ENCODE measurements at places on chromosomes 1 and 21. TPM values are rescaled to one million over a fixed set of nuclear protein-coding genes. Genes with fewer than 3 reads are reported as not detected.

The DHCR24 gene
- polyA plus RNA-seq = 75.0 TPM

The GJA8 gene
- polyA plus RNA-seq = not detected

The JAM2 gene
- 0.58 TPM for polyA plus RNA-seq

The ALDH9A1 gene
- 71.7 TPM for polyA plus RNA-seq

The CDC20 gene
- polyA plus RNA-seq = 58.4 TPM

The FCMR gene
- 0.56 TPM for polyA plus RNA-seq

- no peak for DNase-seq
These were observed 82.2 kb upstream of the DPT start for GRCh38 chr1:168811176-168811575.

- DNase-seq = no peak
These were observed 133.9 kb downstream of the PLXNA2 start for GRCh38 chr1:208110296-208110695.

GRCh38 chr1:220124542-220124941 lies 30.6 kb downstream of the IARS2 start:
- DNase-seq = peak; percentile 35

- DNase-seq = no peak
These were observed 62.6 kb upstream of the SPAG17 start for GRCh38 chr1:118247593-118247992.

- DNase-seq = peak; percentile 92
These were observed 90.2 kb upstream of the TSPAN2 start for GRCh38 chr1:115179397-115180079.

DNA sequence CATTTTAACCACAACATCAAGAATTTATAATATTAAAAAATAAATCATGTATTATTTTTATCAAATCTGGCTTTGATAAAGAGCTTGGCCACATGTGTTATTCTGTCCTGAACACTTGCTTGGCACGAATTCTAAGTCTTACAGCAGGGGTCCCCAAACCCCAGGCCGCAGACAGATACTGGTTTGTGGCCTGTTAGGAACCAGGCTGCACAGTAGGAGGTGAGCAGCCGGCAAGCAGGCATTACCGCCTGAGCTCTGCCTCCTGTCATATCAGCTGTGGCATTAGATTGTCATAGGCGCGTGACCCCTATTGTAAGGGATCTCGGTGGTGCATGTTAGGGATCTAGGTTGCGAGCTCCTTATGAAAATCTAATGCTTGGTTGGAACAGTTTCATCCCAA lies 127.6 kb upstream of the IVNS1ABP start:
- no peak for DNase-seq

- peak; percentile 37 for DNase-seq
These were observed 89.0 kb upstream of the SERTAD4 start for GRCh38 chr1:210143465-210144062.

DNA sequence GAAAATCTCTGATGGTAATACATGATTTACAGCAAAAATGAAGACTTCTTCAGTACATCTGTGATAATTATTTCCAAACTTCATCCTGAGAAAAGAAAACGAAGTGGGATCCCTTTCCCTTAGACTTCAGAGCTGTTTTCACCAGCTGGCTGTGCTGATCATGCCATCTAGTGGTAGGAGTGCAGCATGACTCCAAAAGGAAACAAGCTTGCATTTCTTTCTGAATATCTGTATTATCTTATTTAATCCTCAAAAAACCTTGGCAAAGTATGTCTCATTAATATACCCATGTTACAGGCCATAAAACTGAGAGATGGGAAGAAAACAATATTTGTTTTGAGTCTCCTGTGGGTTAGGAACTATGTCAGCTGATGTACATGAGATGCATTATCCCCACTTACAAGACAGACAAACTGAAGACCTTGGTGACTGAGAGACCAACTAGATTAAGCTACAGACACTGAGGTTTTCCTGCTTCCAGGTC lies 9.8 kb upstream of the GJA8 start:
- no peak for DNase-seq

- no peak for DNase-seq
These were observed 428.8 kb downstream of the SMYD3 start for GRCh38 chr1:246078126-246078887.
